ENCODE measurements at places on chromosomes 13 and 19.
A peak's percentile ranks its signal among the peaks of the same experiment; 100 is the strongest.

GRCh38 chr13:64709079-64709478, 2521.1 kb downstream of the PCDH9 start:
- DNase-seq = no peak

DNA sequence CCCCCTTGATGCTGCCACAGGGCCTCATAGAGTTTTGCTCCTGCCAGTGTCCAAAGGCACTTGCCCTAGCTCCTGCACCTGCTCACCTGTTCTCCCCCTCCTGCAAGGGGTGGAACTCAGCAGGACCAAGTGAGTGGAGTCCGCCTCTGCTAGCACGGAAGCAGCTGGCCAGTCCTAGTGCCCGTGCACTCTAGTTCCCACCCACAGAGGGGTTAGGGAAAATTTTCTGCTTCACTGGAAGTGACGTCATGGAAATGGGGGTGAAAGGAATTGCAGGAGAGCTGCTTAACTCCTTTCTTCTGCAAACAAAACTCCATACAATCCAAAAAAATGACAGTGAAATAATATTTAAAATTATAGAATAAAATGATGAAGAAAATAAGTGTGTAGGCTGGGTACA, 609.7 kb upstream of the SLITRK1 start:
- no peak for DNase-seq

GRCh38 chr13:46994492-46994891, 97.6 kb upstream of the HTR2A start:
- DNase-seq = no peak

DNA sequence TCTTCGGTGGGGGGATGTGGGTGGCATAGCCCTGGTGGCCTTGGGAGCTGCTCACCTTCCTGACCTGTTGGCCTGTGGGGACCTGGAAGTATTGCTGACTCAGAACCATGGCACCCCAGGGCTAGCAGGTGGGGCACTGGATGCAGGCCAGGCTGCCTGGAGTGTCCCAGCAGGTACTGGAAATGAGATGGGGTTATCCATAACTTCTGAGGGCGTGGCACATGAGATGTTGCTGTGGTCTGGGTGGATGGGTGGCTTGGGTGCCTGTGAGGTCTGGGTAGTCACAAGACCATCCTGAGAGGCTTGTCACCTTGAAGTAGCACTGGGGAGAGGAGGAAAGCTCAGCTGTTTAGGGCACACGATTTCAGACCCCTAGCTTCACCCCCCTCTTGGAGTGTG, 636 bp upstream of the RNF225 start:
- DNase-seq = no peak

DNA sequence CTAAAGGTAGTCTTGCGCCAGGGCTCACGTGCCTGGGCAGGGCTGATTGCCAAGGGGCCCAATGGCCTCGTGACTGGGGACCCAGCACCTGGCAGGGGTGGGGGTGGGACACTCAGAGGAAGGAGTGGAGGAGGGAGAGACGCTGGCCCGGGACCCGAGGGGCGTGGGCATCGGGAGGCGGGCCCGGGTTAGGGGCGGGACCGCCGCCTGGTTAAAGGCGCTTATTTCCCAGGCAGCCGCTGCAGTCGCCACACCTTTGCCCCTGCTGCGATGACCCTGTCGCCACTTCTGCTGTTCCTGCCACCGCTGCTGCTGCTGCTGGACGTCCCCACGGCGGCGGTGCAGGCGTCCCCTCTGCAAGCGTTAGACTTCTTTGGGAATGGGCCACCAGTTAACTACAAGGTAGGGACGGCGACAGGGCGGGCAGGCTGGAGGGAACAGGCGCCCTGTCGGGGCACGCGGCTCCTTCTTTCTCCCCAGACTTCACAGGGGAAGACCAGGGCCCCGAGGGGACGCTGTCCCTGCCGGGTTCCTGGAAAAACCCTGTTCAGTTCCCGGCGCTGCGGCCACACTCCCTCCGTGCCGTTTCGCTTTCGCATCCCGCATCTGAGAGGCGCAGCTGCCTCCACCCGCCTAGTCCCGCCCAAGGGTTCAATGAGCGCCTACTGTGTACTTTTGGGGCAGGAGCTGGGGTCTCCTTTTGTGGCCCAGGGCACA, at the start of gene IFI30:
Gene IFI30 (plus strand): TSS at position 242 of the 717 bp plus-strand sequence. CDS start 29 bp downstream, at position 271.
- peak; percentile 44 for DNase-seq

DNA sequence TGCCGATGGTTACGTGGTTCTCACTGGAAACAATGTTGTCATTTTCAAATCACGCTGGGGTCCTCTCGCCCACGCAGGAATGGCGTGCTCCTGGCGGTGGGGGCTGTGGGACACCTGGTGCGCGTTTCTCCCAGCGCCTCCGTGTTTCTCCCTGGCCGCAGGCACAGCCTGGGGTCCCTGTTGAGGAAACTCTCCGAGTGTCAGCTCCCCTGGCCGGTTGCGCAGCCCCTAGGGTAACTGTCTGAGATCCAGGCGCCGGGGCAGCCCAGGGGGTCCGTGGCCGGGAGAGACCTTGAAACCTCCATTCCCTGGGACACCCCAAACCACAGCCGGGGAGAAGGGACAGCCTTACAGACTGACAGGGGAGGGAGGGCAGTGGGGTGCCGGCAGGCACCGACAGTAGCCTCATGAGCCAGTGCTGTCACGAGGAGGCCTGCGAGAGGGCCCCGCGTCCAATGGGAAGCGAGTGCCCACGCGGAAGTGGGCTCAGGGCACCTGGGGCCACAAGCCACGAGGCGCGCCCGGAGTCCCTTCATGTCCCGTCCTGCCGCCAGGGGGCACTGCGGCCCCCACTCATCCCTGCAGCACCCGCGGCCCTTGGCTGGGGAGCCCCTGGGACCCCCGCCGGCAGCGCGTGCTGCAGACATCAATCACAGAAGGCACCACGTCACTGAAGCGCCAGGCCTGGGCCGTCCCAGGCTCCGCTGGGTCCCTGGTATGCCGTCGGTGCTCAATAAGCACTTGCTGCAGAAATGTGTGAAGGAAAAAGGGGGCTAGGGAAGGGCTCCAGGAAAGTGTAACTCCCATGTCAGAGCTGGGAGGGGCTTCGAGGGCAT, 9.5 kb downstream of the ADAMTSL5 start:
- no peak for DNase-seq

- DNase-seq = peak; percentile 85
Observed at GRCh38 chr13:40589285-40590109, 76.9 kb downstream of the FOXO1 start.

GRCh38 chr13:106821979-106822378, 254.0 kb upstream of the ARGLU1 start:
- DNase-seq = no peak

DNA sequence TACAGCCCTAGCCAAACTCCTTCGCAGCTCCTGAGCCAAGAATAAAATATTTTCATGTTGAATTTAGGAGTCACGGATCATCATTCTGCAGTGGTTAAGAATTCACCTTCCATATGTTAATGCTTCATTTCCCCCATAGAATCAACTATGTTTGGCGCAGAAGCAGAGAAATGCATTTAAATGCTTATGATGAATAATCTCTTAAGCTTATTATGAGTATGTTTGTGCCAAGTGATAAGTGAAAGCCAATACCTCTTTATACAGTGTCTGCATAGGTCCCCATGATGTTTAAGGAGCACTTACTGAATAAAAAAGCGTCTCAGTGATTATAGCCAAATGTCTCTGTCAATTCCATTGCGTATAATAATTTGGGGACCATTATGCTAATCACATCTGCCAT, 32.7 kb upstream of the POMP start:
- no peak for DNase-seq

- peak; percentile 25 for DNase-seq
Observed at GRCh38 chr13:21826214-21827015, 155.5 kb downstream of the FGF9 start.

DNA sequence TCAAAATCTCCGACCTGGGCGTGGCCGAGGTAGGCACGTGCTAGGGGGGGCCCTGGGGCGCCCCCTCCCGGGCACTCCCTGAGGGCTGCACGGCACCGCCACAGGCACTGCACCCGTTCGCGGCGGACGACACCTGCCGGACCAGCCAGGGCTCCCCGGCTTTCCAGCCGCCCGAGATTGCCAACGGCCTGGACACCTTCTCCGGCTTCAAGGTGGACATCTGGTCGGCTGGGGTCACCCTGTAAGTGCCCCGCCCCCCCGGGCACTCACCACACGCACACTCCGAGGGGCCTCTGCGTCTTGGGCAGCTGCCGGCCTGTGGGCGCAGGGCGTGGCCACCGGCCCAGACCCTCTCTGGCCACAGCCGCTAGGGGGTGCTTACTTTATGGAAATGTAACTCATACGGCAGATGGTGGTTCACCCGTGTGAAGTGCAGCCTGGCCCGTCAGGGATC, 14.9 kb downstream of the STK11 start:
- no peak for DNase-seq

GRCh38 chr19:7534531-7535046, 928 bp upstream of the PNPLA6 start:
- peak; percentile 77 for DNase-seq

GRCh38 chr19:42272989-42273406, 3.9 kb downstream of the CIC start:
- no peak for DNase-seq

DNA sequence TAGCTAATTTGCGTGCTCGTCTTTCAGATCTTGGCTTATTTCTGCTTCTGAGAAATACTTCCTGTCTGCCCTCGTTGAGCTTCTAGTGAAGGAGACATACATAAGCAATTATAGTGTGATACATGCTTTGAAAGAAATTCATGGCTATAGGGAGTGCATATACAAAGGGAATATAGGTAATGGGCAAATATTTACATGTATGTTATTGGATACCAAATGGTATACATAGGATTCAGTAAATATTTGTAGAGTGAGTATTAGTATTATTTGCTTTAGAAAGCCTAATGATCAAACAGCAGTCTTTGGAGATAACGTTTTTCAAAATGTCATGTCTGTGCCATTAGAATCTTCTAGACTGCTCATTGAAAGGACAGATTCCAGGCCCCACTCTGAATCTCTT, 5.2 kb downstream of the BRCA2 start:
- DNase-seq = no peak

- DNase-seq = no peak
Observed at GRCh38 chr19:28656644-28657043, 556.3 kb downstream of the UQCRFS1 start.

DNA sequence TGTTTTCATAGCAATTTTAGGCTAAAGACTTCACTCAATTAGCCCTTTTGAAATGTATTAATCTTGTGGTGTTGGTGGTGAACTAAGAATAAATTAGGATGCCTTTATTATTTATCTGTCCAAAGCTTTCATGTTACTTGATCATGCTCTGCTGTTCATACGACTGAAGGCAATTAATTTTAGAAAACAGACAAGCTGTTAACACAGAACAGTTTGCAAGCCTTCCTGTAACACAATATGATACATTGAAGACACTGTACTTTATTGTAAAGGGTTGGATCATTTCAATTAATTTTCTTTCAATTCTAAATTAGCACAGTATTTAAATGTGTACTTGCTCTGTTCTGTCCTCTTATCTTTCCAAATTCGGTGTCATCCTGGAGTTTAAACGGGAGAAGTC, 794.3 kb upstream of the MIR17HG start:
- no peak for DNase-seq

DNA sequence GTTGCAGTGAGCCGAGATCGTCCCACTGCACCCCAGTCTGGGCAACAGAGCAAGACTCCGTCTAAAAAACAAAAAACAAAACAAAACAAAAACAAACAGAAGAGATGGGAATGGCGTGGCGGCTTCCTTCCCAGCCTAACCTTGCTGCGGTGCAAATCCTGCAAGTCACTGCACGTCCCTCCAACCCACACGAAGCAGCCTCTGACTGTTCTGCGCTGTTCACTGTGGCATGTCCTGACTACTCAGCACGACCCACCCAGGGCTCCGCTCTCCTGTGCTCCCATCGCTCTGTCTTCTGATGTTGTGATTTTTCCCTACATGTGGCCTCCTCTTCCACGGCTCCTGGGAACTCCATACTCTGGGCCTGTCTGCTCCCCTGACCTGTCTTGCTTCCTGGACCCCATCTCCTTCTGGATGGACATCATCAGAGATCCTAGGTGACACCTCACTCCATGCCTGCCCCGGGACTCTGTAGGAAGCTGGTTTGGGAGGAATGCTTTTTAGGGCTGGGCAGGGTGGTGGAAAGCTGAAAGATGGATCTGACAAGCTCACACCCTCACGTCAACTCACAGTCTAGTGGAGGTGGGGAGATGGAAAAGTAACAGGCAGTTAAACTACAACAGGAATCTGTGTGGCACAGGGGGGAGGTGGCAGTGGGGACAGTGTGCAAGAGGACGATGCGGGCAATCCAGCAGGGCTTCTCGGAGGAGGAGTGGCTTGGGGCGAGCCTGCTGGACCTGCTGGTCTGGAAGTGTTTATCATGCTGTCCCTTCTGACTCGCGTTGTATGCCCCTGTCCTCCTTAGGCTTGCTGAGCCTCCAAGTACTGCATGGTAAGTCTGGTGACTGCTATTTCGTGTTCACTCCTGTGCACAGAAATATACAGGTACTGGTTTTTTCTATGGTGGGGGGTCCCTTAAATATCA, 18.8 kb downstream of the ZSCAN5A start:
- DNase-seq = no peak

GRCh38 chr19:56106993-56107392, 14.1 kb downstream of the ZNF787 start:
- no peak for DNase-seq

DNA sequence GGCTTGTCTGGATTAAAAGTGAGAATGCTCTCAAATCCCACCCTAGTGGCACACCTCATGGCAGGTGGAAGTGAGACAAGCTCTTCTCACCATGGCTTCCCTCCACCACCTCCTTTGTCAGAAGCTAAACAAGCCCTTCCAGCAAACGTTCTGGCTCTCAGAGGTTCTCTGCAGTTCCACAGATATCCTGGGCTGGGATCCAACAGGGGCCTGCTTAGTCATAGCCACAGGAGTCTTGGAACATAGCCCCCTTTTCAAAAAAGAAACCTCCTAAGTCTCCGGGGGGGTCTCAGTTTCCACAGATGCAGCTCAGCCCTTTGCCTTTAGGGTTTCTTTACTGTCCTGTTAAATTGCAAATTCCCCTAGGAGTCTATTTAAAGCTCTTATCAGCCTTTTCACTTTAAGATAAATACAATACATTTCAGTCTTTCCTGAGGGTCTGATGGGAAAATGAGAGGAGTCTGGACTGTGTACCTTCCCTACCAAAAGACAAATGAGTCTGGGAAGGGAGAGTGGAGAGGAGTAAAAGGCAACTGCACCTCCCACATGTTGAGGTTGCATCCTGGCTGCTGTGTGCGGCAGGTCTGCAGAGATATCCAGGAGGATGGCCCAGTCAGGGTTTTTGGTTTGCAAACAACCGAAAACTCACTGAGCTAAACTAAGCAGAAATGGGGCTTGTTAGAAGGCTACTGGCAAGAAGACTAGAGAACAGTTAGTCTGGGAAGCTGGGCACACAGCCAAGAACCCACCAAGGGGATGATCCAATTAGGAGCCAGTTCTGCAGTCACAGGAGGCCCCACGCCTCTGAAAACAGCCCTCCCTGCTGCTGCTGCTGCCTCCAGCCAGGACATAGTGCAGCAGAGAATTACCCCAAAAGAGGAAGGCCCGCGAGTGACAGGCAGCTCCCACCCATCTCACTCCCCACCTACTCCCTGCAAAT, 41.4 kb upstream of the SERP2 start:
- peak; percentile 89 for DNase-seq

GRCh38 chr19:16541526-16542044, 652 bp downstream of the CHERP start:
- DNase-seq = no peak

- DNase-seq = peak; percentile 89
Observed at GRCh38 chr19:10478903-10479384, 24.2 kb downstream of the KEAP1 start.

GRCh38 chr19:55258476-55258827, 365 bp downstream of the PPP6R1 start:
- DNase-seq = no peak
